ENCODE measurements at places on chromosomes 4 and X.

- no peak for DNase-seq
These were observed 53.0 kb upstream of the HPSE start for GRCh38 chr4:83387476-83388312.

GRCh38 chr4:87088186-87088585 lies 132.2 kb downstream of the KLHL8 start:
- no peak for DNase-seq

DNA sequence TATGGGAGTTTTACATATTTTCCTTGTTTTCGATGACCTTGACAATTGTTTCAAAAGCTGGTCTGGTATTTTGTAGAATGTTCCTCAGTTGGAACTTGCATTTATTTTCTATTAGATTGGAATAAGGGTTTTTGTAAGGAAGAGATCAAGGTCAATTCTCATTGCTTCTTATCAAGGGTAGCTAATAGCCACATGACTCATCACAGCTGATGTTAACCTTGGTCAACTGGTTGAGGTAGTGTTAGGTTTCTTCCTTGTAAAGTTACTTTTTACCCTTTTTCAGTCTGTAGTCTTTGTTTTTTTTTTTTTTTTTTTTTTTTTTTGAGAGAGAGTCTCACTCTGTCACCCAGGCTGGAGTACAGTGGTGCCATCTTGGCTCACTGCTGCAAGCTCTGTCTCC lies 257.2 kb downstream of the SNCA start:
- DNase-seq, result no peak

DNA sequence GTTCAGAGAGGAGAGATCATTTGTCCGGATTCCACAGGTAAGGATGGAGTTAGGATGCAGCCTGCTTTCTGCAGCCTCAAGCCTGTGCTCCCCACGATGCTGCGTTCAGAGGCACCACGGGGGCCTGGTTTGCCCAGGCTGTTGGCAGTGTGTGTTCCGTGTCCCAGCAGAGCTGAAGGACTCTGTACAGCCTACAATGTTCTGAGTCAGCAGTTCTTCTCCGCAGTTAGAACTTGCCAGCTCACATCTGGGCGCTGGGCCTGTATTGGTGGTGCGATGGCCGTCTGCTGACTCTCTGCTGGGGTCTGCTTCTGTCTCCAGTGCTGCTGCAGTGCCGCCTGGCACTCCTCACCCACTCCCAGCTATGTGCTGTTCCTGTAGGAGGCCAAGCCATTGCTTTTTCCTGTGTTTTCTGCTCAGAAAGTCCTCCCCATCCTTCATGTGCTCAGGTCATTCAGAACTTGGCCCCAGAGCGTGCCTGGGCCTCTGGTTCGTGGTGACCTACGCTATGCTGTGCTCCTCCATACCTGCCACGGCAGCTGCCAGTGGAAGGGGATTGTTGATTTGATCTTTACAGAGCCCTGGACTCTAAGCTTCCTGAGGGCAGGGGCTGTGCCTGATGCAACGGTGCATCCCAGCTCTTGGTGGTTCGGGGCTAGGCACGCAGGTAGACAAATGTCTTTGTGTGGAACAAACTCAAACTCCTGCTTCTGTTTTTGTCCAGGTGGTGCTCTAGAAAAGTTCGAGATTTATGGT lies 42.6 kb upstream of the TADA2B start:
- DNase-seq, result no peak

- DNase-seq, result no peak
These were observed 790 bp downstream of the CLGN start for GRCh38 chr4:140426610-140427105.

- DNase-seq, result no peak
These were observed 32.4 kb downstream of the OCRL start for GRCh38 chrX:129572422-129572821.

DNA sequence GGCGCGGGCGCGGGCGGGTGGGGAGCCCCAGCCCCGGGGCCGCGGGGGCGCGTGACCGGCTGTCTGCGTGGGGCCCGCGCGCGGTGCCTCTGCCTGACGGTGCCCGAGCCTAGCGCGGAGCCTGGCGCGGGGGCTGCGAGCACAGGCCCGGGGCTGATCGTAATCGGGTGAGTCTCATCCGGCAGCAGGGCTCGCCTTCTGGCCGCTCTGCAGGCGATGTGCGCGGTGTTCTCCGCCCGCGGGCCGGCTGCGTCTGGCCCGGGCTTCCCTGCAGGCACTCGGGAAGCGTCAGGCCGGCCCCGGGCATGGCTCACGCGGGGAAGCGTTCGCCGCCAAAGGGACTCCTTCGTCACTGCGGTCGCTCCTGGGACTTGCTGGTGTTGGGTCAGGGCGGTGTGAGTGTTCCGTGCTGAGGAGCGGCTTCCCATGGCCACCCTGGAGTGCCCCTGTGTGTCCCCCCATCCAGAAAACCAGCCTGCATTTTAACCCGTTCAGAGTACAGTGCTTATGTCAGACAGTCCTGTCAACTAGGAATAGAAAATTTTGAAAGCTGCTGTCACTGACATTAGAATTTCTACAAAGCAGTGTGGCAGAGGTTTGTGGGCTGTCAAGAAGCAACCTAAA lies 40.6 kb downstream of the FAM149A start:
- no peak for DNase-seq

GRCh38 chr4:183909187-183909586 lies 4.1 kb downstream of the STOX2 start:
- DNase-seq, result no peak

GRCh38 chrX:38116706-38117105 lies 104.0 kb downstream of the SRPX start:
- no peak for DNase-seq

DNA sequence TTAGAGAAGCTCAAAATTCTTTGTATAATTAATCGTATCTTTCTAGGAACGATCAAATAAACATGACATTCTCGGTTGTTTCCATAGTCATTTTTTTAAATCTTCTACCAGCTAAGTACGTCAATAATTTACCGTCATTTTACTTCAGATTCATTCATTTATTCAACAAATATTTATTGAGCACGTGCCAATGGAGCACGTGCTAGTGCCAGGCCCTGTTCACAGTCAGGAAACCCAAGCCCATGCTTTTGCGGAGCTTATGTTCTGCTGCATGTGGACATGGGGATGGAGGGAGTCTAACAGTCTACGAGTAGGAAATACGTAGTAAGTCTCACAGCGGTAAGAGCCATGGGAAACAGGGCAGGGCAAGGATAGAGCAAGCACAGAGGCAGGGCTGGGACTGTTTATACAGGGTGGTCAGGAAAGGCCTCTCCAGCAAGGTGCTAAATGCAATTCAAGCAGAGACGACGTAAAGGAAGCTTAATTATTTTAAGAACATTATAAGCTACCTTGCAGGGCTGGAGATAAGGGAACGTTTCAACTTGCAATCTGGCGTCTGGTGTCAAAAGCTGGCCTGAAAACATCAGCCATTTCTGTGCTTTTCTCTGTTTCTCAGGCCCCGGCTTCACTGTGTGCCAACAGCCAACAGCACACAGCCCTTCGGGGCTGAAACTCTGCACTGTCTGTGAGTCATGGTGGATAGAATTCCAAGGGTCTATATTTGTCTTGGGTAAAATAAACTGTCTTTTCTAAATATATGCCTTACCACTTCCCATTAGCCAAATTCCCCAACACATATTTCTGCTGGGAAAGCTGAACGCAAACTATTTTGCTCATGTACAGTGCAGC lies 517.1 kb upstream of the ZFP42 start:
- DNase-seq, result no peak

GRCh38 chrX:53319614-53320542 lies 38.5 kb upstream of the IQSEC2 start:
- no peak for DNase-seq

DNA sequence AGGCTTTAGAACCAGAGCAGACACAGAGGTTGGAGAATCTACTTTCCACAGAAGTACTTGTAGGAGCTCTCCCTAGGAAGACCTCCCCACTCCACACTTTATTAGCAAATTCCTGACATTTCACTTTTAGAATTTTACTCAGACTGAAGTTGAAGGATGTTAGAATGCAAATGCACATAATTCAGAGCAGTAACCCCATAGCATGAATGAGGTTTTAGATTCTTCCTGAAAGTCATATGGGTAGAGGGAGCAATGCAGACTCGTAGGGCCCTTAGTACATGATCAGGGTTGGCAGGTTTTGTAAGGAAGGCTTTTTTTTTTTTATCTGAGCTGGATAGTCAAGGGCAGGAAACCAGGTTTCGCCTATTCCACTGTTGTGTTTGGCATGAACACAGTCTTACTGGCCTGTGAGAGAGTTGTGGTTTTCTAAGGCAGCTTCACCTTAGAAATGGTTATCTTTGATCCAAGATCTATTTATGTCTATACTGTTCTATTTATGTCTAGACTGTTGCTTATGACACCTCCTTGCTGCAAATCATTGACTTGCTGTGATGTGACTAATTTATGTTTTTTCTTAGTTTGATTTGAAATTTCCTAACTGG lies 48.9 kb downstream of the SPATA18 start:
- no peak for DNase-seq

- DNase-seq, result no peak
These were observed 428.2 kb upstream of the GALNT7 start for GRCh38 chr4:172740434-172740833.

GRCh38 chr4:9832640-9833039 lies 51.2 kb downstream of the DRD5 start:
- no peak for DNase-seq

DNA sequence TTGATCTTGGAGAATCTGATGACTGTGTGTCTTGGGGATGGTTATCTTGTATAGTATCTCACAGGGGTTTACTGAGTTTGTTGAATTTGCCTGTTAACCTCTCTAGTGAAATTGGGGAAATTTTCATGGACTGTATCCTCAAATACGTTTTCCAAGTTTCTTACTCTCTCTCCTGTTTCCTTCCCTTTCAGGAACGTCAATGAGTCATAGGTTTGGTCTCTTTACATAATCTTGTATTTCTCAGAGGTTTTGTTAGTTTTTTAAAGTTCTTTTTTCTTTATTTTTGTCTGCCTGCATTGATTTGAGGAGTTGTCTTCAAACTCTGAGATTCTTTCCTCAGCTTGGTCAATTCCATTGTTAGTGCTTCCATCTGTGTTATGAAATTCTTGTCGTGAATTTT lies 227.7 kb upstream of the GPRIN3 start:
- DNase-seq, result no peak

DNA sequence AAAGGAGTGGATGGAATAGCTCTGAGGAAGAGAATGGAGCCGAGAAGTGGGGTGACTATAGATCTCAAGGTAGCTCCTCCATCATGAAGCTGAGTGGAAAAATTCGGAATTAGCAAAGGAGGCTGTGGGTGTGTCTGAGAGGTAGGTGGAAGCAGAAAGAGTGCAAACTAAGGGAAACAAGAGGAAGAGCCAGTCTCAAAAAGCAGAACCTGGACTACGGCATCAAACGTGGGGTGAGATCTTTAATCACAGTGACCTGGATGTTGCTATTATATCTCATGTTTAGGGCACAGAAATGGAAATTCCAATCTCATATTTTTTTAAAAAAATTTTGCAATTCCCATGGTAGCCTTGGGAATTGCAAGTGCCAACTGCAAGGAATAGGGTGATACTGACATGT lies 162.5 kb upstream of the RASGEF1B start:
- DNase-seq, result no peak

DNA sequence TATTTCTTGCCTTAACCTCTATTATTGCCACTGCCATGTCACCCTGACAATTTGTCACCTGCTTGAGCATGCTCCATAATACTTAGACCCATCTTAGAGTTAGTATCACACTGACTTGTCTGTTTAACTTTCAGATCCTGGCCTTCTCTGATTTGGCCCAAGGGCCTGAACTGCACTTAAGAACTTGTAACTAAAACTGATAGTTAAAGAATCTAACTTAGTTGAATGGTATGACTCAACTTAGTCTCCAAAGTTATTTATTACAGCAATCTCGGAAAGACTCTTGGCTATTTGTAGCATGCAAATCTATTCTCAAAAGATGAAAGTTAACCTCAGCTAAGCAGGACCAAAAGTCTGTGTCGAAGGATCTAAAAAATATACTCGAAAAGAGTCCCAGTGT lies 72.3 kb downstream of the IGSF1 start:
- DNase-seq, result no peak

DNA sequence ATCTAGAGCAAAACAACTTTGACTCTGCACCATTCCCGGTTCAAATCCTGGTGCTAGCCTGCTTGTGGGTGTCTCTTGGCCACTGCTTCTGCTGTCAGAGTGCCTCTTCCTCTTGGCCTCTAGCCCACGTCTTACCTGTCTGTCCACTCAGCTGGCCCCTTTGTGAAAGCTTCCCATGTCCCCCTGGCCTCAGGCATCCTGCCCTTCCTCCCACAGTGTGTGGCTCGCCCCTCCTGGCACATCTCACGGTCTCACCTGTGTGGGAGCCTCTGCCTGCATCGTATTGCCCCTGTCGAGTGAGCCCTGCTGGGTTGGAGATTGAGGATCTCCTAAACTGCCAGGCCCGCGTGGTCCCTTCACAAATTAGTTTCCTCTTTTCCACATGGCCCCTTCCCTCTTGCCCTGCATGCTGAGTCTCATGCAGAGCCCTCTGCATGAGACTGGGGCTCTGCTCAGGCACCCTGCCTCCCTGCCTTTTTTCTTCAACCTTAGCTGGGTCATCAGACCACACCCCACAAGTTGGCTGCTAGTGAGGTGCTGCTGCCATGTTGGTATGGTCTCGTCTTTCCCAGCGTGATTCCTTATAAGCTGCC lies 53.7 kb upstream of the TADA2B start:
- DNase-seq, result no peak

DNA sequence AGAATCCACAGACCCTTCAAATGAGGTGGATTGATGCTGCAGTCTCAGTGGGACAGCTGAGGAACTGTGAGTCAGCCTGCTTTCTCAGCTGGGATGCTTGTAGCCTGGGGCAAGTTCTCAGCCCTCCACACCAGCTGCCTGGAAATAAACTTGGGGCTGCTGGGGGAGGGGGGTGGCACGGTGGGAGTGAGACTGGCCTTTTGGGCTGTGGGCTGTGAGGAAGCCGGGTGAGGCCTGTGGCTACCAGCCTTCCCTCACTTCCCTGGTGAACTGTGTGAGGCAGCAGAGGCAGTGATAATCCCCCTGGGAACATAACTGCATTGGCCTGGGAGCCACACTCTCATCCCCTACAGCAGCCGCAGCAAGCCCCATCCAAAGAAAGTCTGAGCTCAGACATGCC lies 114.5 kb upstream of the GUCY1A1 start:
- DNase-seq, result no peak

- peak; percentile 26 for DNase-seq
These were observed 426 bp upstream of the XIAP start for GRCh38 chrX:123859409-123859845.

DNA sequence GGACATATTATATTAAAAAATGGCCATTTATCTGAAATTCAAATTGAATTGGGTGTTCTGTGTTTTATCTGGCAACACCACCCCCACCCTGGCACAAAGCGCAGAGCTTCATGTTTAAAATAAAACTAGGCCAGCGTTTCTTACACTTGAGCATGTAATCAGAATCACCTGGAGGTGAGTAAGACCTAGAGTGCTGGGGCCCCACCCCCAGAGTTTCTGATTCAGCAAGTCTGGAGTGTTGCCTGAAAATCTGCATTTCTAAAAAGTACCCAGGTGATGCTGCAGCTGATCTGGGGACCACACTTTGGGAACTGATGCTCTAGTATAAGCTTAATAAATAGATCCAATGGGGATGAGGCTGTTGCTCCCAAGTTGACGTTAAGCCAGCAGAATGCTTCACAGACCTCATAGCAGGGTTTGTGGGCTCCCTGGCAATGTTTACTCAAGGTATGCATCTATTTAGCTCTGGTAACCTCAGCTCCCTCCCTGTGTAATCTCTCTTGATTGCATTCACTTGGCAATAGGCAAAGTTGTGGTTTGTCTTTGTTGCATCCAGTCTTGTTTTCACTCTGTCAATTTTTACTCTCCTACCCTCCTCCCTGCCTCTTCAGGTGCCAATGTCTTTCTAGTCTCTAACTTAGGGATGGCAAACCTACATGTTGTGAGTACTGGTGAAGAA lies 99.8 kb upstream of the TEX13D start:
- no peak for DNase-seq
